Uterus (tissue), 4 donors: ENCODE measurements at places on chromosomes 2 and 18.

GRCh38 chr18:77866351-77866750 lies 616.7 kb downstream of the GALR1 start:
- no peak for DNase-seq

DNA sequence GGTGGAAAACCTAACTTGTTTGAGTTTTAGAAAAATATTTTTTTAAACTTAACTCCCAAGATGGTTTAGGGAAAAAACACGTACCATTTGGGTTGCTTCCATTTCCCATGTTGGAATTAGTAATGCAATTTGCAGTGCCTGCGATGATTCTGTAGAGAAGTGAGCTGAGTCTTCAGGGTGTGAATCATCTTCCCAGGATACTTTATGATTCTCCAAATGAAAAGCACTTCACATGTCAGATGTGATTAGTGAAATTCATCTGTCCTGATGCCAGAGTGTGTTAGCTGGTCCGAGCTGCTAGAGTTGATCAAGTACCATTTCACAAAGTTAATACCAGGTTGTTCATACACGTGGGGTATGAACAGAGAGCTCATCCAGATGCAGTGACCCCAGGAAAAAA lies 59.1 kb downstream of the ACOXL start:
- no peak for DNase-seq

DNA sequence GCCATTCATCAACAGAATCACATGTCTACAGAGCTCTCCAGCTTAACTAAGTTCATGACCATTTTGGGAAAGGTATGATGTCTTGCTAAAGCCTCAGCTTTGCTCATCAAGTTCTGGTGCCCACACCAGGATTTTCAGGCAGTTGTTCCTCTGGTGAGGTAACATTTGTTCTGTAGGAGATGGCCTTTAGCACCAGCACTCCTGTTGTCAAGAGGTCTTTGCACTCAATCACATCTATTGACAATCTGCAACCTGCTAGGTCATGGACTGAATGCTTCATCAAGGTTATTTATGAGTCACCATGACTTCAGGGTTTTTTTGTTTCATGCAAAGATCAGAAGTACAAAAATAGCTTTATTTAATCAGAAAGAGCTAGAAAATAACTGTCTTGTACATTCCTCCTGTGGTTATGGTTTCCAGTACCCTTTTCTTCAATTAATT lies 36.6 kb upstream of the VIT start:
- DNase-seq, result no peak

GRCh38 chr2:152336119-152336853 lies 1.3 kb downstream of the FMNL2 start:
- peak; percentile 55 for DNase-seq

- no peak for DNase-seq
Observed at GRCh38 chr2:194539425-194539824, 1117.6 kb upstream of the SLC39A10 start.

GRCh38 chr2:102514061-102514785 lies 41.2 kb downstream of the SLC9A4 start:
- no peak for DNase-seq

DNA sequence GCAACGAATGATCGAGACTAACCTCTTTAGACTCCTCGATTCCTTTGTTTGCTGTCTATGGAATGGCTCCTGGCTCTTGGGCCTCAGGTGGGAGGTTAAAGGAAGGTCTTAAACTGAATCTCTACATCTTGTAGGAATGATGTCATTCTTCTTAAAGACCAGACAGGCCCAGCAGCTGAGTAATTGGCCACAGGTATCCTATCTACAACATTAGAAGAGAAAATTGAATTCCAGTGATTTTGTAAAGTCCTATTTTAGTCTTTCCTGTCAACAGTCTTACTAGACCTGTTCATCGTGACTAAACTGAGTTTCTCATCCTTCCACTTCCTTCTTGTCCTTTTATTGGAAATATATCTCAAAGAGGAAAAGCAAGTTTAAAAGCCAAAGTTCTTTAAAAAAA lies 274.8 kb downstream of the ALPK2 start:
- DNase-seq, result no peak

- no peak for DNase-seq
Observed at GRCh38 chr2:192735447-192735846, 540.7 kb upstream of the TMEFF2 start.

- no peak for DNase-seq
Observed at GRCh38 chr2:206556357-206556949, 85.8 kb upstream of the FAM237A start.
